ENCODE measurements at places on chromosomes 12 and 14. TPM values are rescaled to one million over a fixed set of nuclear protein-coding genes. Genes with fewer than 3 reads are reported as not detected.

DNA sequence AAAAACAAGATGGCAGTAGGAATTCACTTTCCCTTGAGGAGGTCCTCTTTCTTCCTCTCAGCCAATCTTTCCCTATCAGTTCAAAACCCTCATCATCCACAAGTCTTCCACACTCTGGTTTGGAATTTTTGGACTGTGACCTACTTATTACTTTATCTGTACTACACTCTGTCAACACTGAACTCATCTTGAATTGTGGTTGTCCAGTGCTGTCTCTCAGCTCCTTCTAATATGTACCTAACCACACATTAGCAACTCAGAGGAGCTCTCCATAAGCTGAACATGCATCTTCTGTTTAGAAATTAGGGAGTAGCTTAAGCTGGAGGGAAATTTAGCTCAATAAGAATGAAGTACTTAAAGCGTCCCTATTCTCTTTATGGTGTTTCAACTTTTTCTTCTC, 34.8 kb downstream of the SLC38A1 start:
- DNase-seq, result no peak

Gene PMEL
- total RNA-seq, result 0.59 TPM

DNA sequence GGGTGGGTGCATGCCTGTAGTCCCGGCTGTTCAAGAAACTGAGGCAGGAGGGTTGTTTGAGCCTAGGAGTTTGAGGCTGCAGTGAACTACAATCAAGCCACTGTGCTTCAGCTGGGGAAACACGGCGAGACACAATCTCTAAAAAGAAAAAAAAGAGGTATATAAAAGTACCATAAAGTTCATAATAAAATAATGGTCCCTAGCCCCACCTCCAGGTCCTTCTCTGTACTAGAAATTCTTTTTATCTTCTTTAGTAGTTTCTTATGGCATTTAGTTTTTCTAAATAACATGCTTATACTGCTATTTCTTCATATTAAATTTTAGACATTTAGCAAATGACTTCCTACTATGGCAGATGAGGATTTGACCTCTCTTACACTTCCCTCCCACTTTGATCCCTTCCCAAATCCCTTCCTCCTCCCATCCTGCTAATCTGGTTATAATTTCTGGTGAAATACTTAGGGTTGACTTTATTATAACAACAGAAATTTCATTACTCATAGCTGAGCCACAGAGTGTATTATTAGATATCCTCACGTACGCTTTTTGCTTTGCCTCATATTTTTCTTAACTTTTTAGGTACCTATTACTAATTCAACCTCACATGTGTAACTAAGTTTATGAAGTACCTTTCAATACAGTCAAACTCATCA, 94.7 kb downstream of the SLC41A2 start:
- peak; percentile 15 for DNase-seq

Gene TPPP2
- total RNA-seq, result not detected

Gene BMAL2
- total RNA-seq, result 21.7 TPM

Gene KRT5
- not detected for total RNA-seq

GRCh38 chr14:76085358-76085757, 66.4 kb upstream of the GPATCH2L start:
- no peak for DNase-seq

- no peak for DNase-seq
Measured at GRCh38 chr12:51793201-51793600, 55.3 kb downstream of the FIGNL2 start.

- DNase-seq, result no peak
Measured at GRCh38 chr14:68418174-68419118, 374.4 kb downstream of the ZFP36L1 start.

- peak; percentile 59 for DNase-seq
Measured at GRCh38 chr12:98656289-98657101, 11.4 kb downstream of the APAF1 start.

Gene TESPA1
- total RNA-seq, result not detected

DNA sequence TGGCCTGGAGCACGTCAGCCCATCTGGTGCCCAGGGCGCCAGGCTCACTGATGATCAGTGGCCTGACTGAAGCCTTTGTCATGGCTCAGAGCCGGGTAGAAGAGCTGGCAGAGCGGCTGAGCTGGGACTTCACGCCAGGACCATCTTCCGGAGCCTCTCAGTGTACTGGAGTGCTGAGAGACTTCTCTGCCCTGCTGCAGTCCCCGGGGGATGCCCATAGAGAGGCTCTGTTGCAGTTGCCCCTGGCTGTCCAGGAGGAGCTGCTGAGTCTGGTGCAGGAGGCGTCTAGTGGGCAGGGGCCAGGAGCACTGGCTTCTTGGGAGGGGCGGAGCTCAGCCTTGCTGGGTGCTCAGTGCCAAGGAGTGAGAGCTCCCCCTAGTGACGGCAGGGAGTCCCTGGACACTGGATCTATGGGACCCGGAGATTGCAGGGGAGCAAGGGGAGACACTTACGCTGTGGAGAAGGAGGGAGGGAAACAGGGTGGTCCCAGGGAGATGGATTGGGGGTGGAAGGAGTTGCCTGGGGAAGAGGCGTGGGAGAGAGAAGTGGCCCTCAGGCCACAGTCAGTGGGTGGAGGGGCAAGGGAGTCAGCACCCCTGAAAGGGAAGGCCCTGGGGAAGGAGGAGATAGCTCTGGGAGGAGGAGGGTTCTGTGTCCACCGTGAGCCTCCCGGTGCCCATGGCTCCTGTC, 2.0 kb downstream of the KHNYN start:
- peak; percentile 99 for DNase-seq

GRCh38 chr14:35231207-35231760, 60.9 kb upstream of the PSMA6 start:
- no peak for DNase-seq

Gene CCDC198
- not detected for total RNA-seq

- peak; percentile 13 for DNase-seq
Measured at GRCh38 chr14:35752380-35752779, 56.7 kb downstream of the RALGAPA1 start.

DNA sequence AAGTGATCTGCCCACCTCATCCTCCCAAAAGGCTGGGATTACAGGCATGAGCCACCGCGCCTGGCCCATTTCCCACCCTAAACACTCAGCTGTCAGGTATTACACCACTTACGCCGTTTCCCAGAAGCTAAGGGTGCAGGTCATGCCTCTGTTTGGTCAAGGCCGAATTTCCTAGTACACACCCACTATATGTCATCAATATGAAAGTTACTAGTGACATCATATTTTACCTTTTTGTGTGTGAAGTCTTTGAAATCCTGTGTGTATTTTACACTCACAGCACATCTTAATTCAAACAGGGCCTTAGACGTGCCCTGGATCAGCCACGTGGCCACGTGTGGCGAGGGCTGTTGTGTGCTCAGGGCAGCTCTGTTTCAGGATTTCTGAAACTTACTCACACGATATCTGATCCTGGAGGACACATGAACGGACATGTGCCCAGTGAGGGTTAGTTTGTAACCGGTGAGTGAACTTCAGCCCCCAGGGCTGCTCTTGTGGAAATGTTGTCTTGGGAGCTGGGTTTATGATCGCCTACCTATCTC, 51.8 kb downstream of the GLT1D1 start:
- no peak for DNase-seq

- no peak for DNase-seq
Measured at GRCh38 chr14:91233936-91234790, 10.3 kb downstream of the GPR68 start.

GRCh38 chr14:105241641-105242040, 6.7 kb upstream of the BTBD6 start:
- no peak for DNase-seq

GRCh38 chr14:30443368-30444007, 115.5 kb upstream of the G2E3 start:
- DNase-seq, result no peak

DNA sequence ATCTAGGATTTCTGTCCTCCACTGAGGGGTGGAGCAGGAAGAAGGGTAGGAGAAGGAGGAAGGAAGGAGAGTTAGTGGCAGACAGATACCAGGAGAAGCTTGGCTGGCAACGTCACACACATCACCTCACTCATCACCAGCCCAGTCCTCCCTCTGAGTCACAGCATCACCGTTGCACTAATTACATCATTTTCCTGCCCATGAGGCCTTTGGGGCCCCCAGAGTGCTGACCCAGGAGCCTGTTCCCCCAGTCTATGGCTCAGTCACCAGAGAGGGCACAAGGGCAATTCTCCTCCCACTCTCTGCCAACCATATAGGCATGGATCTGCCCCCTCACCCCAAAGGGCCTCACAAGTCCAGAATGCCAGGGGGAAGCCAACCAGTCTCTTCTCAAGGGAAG, 4.6 kb downstream of the RND1 start:
- no peak for DNase-seq

DNA sequence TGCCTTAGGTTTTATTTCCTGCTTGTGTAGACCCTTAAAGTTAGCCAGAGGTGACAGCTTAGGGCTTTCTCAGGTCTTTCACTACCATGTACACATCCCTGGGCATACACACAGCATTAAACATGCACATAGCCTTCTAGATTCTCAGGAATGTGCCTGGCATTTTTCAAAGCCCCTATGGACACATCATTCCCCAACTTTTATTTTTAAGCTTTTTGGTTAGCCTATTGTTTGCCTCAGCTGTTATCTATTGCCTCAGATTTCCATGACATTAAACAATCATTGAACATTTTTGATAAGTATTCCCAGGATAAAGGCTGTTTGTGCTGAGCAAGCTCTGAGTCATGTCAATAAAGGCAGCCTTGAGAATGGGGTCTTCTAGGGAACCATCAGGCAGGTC, 15.1 kb upstream of the PPM1A start:
- no peak for DNase-seq

GRCh38 chr14:60532442-60532841, 23.5 kb downstream of the SIX6 start:
- DNase-seq, result no peak

DNA sequence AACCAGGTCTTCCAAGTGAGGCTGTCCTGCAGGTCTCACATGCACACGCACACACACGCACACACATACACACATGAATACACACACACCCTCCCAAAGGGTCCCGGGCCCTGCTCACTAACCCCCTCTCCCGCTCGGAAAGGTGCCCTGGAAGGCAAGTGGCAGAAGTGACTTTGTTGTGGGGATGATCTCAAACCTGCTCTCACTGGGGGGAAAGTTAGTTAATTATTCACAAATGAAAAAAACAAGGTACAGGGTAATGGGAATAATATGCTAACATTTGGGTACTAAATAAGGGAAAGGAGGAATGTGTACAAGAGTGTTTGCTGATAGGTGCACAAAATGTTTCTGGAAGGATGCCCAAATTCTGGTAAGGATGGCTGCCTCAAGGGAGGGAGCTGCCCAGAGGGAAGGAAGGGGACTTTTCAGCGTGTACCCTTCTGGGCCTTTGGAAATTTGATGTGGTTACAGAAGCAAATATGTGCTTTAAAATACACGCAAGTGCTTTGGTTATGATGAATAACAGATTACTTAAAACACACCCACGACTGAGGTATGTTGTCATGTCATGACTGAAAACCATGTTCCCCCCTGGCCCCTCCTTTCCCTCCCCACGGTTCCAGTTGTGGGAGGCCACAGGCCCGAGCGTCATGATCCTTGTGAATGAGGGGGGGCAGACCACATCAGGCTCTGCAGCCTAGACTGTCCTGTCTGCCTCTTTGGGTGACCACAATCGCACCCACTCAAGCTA, 43.3 kb upstream of the PLEKHG6 start:
- peak; percentile 84 for DNase-seq

DNA sequence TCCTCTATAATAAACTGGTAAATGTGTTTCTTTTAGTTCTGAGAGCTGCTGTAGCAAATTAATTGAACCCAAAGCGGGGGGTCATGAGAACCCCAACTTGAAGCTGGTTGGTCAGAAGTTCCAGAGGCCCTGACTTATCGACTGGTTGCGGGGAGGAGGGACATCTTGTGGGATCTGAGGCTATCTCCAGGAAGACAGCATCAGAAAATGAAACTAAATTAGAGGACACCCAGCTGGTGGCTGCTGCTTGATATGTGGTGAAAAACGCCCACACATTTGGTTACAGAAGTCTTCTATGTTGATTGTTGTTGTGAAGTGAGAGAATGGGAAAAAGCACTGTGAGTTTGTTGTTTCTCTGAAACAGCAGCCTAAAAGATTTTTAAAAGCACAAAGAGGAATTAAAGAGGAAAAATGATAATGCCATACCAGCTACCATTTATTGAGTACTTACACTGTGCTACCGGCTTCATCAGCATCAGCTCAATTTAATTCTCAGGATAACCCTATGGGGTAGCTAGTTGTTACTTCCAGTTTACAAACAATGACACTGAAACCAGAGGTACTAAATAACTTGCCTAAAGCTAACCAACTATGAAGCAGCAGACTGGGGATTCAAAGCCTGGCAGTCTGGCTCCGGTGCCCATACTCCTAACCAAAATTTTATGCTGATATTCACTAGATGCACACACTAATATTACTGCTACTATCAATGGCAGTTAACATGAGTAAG, 24.3 kb downstream of the DDX24 start:
- DNase-seq, result no peak

DNA sequence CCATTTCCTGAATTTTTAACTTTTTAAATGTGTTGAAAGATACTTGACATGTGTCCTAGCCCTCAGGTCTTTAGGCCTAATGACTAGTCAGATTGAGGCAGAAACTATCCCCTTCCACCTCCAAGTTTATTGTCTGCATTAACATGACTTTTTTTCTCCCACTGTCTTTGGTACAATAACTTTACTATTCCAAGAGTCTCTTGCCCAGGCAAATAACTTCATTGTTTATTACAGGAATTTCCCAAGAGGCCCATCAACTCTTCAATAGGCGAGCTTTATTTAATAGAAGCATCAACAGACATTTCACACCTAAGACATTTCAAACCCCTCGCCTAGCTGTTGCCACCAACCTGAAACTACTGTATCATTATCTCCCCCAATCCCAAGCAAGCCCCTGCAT, 10.7 kb downstream of the NFKBIA start:
- DNase-seq, result no peak

DNA sequence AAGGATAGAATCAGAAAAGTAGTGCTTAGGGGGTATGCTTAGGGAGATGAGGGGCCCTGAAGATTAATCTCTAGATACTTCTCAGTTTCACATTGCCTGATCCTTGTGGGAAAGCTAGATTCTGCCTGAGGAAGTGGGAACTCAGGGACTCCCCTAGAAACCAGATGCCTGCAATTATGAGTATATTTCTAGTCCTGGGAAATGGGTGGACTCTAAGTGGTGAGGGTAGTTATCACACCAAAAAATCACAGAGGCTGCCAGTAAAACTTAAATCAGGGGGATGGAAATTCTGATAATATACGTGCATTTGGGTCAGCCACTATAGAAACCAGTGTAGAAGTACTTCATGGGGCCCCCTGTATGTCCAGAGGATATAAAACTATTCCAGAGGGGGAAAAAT, 18.3 kb downstream of the HOXC4 start:
- no peak for DNase-seq

GRCh38 chr12:95214466-95214865, 2.8 kb downstream of the FGD6 start:
- no peak for DNase-seq

Gene FKBP3
- 17.7 TPM for total RNA-seq

DNA sequence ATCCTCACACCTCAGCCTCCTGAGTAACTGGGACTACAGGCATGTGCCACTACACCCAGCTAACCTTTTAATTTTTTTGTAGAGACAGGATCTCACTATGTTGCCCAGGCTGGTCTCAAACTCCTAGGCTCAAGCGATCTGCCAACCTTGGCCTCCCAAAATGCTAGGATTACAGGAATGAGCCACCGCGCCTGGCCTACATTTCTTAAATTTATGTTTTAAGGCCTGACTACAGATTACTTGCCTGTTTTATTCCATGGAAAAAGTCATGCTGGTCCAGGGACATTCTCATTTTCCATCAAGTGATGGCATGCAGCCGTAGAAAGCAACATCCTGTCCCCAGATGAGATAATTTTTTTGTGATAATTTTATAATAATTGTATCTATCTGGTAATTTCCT, 6.1 kb downstream of the CD9 start:
- DNase-seq, result no peak

Gene TCTN2
- 23.6 TPM for total RNA-seq

GRCh38 chr12:47939009-47939601, 24.3 kb upstream of the TMEM106C start:
- DNase-seq, result no peak

Gene NKX2-1
- total RNA-seq, result not detected

Gene HOXC6
- total RNA-seq, result 5.6 TPM

All from osteoblast (primary cell).